Foreskin keratinocyte (primary cell): ENCODE measurements at places on chromosomes 2 and 18. TPM values are rescaled to one million over a fixed set of nuclear protein-coding genes. Genes with fewer than 3 reads are reported as not detected.

DNA sequence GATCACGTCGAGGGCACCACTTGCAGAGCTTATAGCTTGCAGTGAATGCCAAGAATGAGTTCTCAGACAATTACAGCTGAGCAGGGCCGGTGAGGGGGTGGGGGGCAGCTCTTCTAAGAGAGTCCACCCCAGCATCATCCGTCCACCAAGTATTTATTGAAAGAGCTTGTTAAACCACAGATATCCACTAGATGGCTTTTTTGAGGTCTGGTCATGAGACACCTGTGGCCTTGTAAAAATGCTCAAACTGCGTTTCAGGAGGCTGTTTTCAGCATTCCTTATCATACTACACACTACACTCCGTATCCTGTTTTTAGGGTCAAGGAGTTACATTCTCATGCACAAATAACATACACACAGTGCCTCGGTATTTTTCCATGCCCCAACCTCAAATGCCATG lies 51.5 kb downstream of the DNAJC10 start:
- DNase-seq: no peak

- no peak for DNase-seq
These were observed 7.9 kb downstream of the ARL4C start for GRCh38 chr2:234488913-234489451.

- no peak for DNase-seq
These were observed 132.2 kb downstream of the BIRC6 start for GRCh38 chr2:32489061-32489460.

DNA sequence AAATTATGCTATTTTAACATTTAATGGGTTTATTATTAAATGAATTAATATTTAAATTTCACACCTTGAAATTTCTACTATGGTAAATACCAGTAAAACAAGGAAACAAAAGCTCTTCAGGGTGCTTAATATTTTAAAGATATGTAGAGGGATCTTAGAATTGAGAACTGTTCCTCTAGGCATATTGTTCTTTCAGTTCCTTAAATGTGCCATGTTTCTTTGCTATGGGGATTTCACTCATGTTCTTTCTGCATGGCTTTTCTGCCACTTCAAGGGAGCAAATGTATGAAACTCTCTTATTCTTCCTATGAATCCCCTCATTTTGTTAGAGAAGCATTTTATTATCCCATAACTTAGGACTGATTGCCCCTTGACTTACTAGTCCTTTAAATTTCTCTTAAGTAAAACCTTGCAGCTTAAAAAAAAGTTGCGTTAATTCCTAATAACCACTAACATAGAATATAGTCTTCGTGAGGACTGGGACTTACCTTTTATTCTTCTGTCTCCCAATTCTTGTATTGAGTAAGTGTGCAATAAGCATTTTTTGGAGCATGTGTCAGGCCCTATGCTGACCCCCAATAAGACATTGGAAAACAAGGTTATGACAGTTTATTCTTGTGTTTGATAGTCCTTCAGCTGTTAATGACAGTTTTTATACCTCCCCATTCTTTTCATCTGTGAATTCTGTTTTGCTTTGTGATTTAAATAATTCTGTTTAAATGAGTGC lies 95.7 kb downstream of the BIRC6 start:
- DNase-seq: no peak

- peak; percentile 82 for DNase-seq
These were observed 394.4 kb downstream of the FIGN start for GRCh38 chr2:163341426-163341825.

- DNase-seq: no peak
These were observed 461.6 kb downstream of the BCL11A start for GRCh38 chr2:60091894-60092293.

DNA sequence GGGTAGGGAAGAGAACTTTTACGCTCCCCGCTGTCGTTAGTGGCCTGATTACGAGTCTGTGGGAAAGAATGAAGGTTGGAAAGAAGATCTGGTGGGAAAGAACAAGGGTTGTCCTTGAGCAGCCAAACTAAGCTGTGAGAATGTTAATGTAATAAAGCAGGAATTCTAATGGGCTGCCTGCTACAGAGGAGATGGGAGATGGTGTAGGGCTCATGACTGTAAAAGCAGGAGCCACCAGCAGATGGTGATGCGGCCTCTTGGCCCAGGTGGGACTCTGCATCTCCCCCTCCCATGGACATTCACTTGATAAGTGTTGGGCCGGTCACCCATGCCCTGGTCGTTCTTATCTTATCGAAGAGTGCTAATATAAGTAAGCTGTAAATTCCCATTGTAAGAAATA lies 150.0 kb downstream of the NEDD4L start:
- no peak for DNase-seq

DNA sequence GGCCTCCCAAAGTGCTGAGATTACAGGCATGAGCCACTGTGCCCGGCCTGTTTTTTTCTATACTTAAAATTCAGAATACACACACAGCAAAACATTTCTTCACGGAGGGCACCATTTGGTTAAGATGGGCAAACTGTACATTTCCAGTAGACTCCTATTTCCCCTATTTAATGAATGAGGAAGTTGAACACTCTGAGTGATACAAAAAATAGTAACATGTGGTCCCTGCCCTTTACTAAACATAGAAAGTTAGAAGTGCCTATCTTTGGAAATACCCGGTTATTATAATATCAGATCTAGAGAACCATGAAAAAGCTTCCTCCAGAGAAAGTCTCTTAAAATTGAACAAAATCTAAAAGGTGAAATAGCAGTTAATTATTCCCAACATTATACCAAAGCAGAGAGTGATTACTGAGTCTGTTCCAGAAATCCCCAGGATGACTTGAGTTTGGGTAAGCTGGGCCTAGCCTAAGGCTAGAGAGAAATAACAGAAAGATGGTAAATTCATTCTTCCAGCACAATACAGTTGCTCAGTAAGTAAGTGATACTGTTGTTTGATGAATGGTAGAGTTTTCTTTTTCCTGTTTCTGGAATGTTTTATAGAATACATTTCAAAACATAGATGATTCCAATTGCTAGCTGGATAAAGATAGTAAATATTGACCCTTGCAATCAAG lies 23.3 kb upstream of the RMC1 start:
- no peak for DNase-seq

The PKP4 gene
- total RNA-seq: 47.9 and 58.2 TPM in 2 replicates

GRCh38 chr2:155802888-155803287 lies 529.6 kb downstream of the NR4A2 start:
- no peak for DNase-seq

- DNase-seq: no peak
These were observed 426.0 kb downstream of the CDH2 start for GRCh38 chr18:27750923-27751322.

The SLC11A1 gene
- total RNA-seq: 0.81 and 1.0 TPM in 2 replicates

The RFTN2 gene
- not detected in 2 replicates for total RNA-seq

The RAPGEF4 gene
- 1.1 and 1.3 TPM in 2 replicates for total RNA-seq

- peak; percentile 21 for DNase-seq
These were observed 114.0 kb downstream of the NEDD4L start for GRCh38 chr18:58158008-58158407.

The HOXD13 gene
- not detected in 2 replicates for total RNA-seq

The CAPN14 gene
- 0.31 and 0.35 TPM in 2 replicates for total RNA-seq

GRCh38 chr2:148048475-148049221 lies 27.8 kb downstream of the MBD5 start:
- no peak for DNase-seq

The IL1RL1 gene
- total RNA-seq: 0.11 and 0.20 TPM in 2 replicates

DNA sequence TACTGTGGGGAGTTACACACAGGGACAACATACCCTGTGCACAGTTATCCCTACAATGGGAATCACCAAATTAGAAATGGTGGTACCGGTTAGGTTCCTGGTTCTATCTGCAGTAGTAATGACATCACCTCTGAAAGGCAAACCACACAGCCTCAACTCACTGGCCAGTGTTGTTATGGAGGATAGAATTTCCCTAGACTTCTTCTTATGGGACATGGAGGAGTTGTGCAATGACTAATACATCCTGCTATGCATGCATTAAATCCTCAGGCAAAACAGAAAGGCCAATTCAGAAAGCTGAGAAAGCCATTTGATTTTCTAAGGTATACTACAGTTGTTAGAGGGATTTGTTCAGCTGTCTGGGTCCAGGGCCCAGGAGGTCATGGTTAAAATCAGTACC lies 439.3 kb downstream of the TMX3 start:
- peak; percentile 69 for DNase-seq

DNA sequence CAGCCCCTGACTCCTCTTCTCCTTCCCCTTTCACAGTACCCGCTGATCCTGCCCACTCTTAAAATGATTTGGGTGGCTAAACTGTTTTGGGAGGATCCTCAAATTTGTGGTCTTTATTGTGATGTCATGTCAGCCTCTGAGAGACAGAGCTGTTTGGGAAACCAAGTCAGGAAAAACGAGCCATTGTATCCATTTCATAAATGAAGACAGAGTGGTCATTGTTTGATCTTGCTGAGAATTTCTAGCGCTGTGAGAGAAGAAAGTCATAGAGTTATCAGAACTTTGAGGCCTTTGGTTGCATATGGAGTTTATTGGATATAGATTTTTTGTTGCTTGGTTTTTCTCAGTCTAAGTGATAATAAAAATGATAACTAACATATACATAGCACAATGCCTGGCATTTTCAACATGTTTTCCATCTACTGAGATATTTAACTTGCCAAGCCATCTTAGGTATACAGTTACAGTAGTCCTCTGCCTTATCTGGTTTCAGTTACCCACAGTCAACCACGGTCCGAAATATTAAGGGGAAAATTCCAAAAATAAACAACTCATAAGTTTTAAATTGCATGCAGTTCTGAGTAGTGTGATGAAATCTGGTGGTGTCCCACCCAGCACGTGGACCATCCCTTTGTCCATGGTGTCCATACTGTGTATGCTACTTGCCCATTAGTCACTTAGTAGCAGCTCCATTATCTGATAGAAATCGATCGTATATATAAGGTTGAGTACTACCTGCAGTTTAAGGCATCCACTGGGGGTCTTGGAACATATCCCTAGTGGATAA lies 105.0 kb upstream of the RASGRP3 start:
- DNase-seq: no peak

DNA sequence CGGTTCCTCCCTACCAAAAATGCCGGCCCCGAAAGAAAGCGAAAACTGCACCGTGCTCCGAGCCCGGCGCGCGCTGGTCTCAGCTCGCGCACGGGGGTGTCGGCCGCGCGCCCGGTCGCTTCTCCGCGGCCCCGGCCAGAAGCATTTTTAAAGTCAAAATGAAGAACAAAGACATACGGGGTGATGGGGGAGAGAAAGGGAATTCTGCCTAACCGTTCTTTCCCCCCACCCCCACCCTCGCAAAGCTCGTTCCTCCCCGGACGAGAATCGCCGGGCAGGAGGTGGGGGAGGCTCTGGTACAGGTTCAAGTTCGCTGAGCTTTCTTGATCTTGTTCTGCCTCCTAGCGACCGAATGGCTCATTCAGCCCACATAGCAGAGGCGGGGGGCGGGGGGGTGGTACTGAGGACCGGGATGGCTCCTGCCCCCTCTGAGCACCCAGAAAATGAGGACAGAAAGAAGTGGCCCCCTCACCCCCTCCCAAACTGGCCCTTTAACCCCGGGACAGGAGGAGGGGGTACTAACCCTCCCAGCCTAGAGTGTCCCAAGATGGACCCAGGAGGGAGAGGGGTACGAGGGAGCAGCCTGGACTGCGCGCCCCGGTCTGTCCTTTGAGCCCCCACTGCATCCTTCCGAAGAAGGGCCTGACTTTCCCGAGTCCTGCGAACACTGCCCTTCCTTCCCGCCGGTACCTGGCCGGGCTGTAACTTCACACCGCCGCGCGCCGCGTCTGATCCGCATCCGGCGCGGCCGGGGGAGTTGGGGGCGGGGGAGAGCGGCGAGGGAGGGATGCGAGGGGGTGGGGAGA lies 3.1 kb downstream of the BCL11A start:
- DNase-seq: no peak

GRCh38 chr18:46366751-46367376 lies 262.7 kb downstream of the HAUS1 start:
- DNase-seq: no peak

DNA sequence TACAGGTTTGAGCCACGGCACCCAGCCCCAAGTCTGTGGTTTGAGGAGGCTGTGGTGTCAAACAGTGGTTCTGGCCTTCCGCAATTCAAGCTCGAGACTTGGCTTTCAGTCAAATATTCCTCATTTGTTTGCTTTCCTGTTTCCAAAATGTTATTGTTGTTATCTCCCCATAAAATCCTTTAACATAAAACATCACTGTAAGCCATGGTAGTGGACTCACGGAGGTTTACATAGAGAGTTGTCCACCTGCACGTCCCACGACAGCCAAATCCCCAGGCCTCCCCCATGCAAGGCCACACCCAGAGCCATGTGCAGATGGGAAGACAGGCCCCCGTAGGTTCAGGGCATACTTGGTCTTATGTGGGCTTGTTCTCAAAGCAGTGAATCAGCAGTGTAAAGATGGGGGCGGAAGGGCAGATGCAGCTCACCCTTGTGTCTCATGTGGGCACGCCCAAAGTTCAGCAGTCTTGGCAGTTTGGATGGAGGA lies 18.9 kb upstream of the ST3GAL5 start:
- DNase-seq: peak; percentile 97

DNA sequence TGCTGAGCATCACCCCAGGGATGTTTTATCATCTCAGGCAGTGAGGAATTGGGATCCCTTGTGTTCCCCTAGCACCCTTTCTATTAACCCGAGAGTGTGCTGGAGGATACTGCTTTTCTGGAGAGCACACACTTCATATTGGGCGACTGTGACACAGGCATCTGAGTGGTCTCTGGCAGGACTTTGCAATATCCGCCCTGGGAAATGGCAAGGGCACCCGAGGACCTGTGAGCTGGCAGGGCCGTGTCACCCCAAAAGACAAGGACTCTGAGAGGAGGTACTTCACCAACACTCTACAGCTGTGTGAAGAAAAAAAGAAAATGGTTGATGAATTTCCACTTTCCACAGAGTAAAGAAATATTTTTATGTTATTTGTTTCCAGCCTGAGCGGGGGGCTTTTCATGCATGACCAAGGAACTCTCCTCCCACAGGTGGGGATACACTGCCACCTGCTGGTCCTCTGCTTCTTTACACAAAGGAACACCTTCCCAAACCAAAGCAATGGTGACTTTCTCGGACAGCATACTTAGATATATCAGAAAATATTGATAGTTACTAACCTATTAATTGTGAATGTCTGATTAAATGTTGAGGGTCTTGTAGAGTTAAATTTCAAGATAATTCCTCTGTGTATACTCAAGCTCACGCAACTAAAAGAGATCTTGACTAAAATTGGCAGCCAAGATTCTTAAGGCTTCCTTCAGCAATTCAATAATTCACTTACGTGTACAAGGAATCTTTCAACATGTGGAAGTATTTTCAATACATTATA lies 45.9 kb upstream of the REG3G start:
- DNase-seq: no peak

DNA sequence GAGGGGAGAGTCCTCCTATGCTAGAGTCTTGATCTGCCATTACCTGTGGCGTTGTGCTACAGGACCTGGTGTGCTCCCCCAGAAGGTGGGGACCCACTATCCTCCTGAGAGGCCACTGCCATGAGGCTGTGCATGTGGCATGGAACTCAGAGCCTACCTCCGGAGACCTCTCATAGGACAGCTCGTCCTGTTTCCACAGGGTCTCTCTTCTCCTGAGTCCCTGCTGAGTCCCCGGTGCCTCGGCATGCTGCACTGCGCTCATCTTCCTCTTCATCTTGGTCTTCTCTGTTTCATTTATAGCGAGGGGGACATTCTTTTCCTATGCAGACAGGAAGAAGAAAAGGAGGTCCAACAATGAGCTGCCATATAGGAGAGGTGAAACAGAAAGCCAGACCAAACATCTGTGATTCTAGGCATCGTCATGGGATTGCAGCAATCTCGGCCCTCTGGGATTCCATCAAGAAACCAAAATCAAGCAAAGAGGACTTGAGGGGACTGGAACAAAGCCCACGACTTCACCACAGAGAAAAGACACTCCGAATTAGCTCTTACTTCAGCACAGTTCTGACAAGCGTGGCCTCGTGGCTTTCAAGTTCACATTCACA lies 83.7 kb downstream of the KCNF1 start:
- DNase-seq: no peak

The ALK gene
- not detected in 2 replicates for total RNA-seq
